ENCODE measurements at places on chromosomes 7 and 10.

GRCh38 chr7:106139265-106140251 lies 27.4 kb upstream of the SYPL1 start:
- DNase-seq: no peak

DNA sequence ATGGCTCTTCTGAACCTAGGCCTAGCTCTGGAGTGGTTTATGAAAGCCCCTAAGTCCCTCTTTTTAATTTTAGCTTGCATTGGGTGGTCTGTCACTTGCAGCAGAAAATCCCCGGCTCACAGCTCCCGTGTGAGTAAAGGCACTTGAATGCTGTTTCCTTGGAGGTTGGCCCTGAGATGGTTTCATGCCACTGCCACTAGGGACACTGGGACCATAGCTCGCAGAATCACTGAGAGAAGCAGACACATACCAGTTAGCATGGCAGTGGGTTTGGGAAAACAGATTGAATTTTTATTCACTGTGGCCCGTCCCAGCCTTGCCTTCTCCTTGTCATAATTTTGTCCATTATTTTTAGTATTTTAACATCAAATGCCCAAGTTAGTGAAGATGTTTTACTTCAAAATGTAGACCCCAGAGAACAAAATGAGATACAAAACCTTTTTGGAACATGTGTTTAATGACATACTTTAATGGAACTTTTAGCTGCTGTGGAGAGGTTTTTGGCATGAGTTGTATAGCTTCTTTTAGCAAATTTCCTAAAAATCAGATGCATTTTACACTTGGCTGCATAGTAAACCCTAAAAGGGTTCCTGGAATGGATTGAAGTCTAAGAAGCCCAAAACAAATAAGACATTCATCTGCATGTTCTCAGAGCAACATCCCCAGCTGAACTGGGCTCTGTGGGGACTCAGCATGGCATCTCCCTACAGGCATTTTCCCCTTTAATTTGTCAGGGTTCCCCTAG lies 259.7 kb upstream of the PITRM1 start:
- DNase-seq: no peak

DNA sequence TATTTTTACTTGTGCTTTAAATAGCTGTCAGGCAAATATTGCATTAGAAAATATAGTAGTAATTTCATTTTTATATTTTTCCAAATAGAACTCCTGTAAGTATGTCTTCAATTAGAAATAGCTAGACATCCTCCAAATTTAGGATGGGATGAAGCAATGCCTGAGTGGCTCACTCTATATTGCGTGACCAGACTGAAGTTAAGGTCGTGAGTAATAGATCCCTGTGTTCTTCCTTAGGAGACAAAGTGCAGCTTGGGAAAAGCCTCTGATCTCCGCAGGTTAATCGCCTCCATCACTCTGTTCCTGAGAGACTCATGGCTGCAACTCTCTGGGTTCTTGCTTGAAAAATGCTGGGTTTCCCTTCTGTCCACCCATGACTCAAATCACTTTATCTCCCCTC lies 484.8 kb upstream of the ANKRD30A start:
- DNase-seq: no peak

- DNase-seq: no peak
These were observed 561.7 kb downstream of the GFRA1 start for GRCh38 chr10:115711306-115711705.
